Mesenteric fat pad (tissue), 1 donor: ENCODE measurements at places on chromosomes 3 and 15. TPM values are rescaled to one million over a fixed set of nuclear protein-coding genes. Genes with fewer than 3 reads are reported as not detected.
A peak's percentile ranks its signal among the peaks of the same experiment; 100 is the strongest.

GRCh38 chr3:18735005-18735404, 309.9 kb upstream of the SATB1 start:
- no peak for DNase-seq

DNA sequence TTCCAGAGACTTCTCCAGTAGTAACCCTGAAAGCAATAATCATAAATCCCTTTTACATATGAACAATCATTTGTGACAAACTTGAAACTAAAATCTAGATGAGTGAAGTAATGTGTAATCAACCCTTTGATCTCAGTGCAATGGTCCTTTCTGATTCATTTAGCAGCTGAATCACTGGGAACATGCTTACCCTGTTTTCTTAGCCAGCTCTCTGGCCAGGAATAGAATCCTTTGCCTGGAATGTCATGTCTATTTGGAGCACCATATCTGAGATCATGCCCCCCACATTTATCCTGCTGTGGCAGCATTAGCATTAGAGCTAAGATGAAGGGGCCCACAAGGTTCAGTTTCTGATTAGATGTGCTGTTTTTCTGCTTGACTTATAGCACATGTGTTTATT, 309.8 kb downstream of the OXSM start:
- DNase-seq, result no peak

- DNase-seq, result no peak
Measured at GRCh38 chr15:90001683-90002427, 731 bp downstream of the ZNF710 start.

DNA sequence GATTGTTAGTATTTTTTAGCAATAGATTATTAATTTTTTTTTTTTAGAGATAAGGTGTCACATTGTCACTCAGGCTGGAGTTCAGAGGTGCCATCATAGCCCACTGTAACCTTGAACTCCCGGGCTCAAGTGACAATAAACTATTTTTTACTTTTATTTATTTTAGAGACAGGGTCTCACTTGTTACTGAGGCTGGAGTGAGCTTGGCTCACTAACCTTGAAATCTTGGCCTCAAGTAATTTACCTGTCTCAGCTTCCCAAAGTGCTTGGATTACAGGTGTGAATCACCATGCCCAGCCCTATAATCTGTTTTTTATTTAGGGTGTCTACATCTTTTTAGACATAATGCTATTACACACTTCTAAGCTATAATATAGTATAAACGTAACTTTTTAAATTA, 7.9 kb upstream of the ARPP19 start:
- no peak for DNase-seq

MCTP2 gene
- 11.0 TPM for total RNA-seq

GRCh38 chr15:78625606-78626280, 4.9 kb upstream of the CHRNA3 start:
- DNase-seq, result peak; percentile 68

GRCh38 chr3:154979331-154979730, 100.8 kb upstream of the MME start:
- no peak for DNase-seq

- DNase-seq, result no peak
Measured at GRCh38 chr3:44326019-44326418, 12.5 kb upstream of the TCAIM start.

PROK2 gene
- 9.8 TPM for total RNA-seq

DNA sequence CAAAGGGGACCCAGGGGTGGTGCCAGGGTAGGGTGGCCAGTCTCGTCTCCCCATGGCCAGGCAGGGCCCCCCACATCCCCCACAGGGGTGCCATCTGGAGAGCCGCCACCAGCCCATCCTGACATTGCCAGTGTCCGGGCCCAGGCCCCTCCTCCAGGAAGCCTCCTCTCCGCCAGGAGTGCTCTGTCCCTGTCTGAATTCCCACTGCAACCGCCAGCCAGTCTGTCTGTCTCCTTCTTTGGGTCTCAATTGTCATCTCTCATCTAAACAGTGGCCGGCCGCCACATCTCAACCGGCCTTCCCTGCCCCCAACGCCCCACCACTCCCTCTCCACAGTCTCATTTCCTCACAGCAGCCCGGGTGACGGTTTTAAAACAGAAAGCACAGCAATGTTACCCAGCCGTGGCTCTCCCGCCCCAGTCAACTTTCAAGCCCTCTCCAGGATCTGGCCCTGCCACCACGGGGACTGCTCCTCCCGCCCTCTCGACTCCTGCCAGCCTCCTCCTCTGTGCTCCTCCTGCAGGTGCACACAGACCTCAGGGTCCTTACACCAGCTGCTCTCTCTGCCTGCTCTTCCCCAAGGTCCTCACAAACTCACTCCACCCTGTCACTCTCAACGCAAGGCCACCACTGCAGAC, 57.0 kb downstream of the IQSEC1 start:
- no peak for DNase-seq

GRCh38 chr3:165797551-165797950, 39.7 kb downstream of the BCHE start:
- DNase-seq, result no peak

DNA sequence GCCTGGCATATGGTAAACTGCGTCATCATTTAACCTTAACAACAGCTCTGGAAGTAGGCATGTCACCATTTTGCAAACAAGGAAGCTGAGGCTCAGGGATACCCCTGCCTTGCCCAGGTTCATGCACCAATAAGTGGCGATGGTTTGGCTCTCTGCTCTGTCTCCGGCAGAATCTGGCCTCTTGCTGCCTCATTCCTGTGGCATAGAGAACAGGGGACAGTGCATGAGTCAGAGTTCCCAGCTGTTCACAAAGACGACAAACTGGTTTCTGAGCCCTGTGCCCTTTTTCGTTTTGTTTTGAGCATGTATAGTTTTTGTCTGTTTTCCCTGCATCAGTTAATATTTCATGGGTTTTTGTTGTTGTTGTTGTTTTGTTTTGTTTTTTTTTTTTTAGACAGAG, 236.8 kb downstream of the OPA1 start:
- DNase-seq, result no peak

GRCh38 chr3:147574621-147575020, 165.5 kb downstream of the ZIC1 start:
- DNase-seq, result no peak

DNA sequence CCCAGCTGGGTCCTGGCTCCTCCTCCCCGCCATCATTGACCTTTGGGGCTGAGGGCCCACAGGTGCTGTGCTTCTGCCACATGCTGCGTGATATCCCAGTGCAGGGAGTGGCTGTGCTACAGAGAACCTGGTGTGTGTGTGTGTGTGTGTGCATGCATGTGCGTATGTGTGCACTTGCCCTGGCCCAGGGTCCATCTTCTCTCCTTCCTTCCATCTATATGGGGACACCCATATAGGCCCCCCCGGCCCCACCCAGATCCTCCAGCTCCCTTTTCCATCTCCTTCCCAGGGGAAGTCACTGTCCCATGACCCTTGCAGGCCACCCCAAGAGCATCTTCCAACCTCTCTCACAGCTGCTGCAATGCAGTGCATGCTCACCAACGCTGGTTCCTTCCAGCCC, 12.6 kb downstream of the RASGRF1 start:
- DNase-seq, result no peak

DNA sequence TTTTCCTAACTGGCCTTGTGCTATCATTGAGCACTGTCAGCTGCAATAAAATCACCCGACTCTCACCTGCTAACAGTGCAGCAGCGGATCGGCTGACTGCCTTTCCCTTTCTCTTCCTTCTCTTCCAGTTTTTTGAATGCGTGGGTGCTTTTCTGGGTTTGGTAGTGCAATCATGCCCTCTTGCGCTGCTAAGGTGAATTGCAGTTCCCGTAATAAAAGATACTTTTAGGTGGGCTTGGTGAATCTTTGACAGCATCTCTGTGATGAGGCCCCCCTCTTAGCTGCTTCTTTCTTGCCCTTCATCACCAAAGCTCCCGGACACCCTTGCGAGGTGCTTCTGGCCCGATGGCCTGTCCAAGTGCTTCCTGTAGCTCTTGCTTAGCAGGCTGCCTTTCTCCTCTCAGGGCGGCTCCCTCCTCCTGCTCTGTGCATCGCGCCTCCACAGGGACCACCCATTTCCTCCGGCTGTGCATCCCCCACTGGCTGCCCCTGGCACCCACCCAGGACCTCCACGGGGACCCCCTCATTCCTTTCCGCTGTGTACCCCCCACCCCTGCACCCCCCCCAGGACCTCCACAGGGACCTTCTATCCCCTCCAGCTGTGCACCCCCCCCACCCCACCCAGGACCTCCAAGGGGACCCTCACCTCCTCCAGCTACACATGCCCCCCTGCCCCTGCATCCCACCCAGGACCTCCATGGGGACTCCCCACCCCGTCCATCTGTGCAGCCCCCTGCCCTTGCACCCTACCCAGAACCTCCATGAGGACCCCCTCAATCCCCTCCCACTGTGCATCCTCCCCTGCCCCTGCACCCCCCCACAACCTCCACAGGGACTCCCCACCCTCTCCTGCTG, 50.8 kb upstream of the RPL32 start:
- DNase-seq, result no peak

GCNT3 gene
- 0.55 TPM for total RNA-seq

ZNF662 gene
- total RNA-seq, result 5.7 TPM

CP gene
- total RNA-seq, result 17.5 TPM

- DNase-seq, result no peak
Measured at GRCh38 chr15:65595960-65596359, 15.0 kb downstream of the INTS14 start.

TRIM42 gene
- total RNA-seq, result not detected

MESP2 gene
- total RNA-seq, result 0.96 TPM

DUOX2 gene
- total RNA-seq, result 0.80 TPM

DNA sequence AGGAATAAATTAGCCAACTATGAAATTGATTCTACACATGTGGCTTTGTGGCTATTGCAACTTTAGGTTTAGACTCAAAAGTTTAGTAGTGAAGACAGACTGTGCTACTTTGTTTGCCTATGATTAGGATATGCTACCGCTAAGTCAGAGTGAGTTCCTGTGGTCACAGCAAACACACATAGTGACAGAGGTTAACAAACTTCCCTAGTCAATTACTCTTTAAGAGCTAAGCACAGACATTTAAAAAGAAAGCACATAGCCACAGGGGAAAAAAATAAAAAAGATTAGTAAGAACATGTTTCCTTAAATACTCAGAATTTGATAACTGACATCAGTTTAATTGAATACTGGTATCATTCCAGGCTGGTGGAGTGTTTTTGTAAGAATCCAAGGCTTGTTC, 207.1 kb downstream of the GBE1 start:
- DNase-seq, result no peak

GRCh38 chr15:66673410-66674322, 28.4 kb upstream of the SMAD6 start:
- DNase-seq, result no peak

TRAK1 gene
- total RNA-seq, result 38.3 TPM

ITGA11 gene
- total RNA-seq, result 4.5 TPM

- DNase-seq, result peak; percentile 96
Measured at GRCh38 chr3:38138349-38139190, at the start of gene MYD88. TSS of gene MYD88 (plus strand) at chr3:38138661. CDS start at chr3:38138701, 40 bp downstream.

SLC38A3 gene
- total RNA-seq, result 0.39 TPM

DNA sequence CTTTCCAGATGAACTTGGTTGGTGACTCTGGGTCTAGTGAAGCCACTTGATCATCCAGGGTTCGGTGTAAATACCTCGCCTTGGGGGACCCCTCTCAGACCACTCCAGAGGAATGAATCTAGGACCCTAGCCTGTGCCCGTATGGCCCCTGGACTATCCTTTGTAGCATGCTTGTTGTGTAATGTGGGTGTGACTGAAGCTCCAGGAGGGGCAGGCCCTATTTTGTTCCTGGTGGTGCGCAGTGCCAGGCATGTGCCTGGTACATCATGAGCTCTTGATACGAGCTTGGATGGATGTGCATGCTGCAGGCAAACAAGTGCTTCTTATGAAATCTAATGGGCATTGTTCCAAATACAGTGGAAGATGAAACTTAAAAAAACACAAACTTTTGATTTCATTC, 82.8 kb downstream of the EBLN2 start:
- DNase-seq, result no peak

HMCES gene
- total RNA-seq, result 38.5 TPM

SECISBP2L gene
- 61.0 TPM for total RNA-seq

DNA sequence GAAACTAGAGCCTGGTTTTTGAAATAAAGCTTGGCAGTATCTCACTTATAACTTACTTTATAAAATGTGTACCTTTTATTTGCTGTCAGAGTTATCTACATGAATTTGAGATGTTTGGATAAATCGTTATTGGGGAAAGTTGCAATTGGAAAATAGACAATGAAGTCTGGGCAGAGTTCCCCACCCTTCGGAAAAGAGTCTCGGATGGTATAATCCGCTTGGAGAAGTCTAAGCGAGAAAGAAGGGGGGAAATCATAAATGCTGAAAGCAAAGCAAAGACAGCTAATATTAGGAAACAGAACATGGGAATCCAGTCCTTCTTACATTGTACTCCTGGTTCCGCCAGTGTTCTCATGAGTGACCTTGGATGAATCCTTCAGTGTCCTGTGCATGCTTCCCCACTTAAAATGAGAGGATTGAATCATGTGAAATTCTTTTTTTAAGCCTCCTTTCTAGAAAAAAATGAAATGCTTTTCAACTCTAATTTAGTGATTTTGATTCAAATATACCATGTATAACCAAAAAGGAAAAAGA, 162.4 kb downstream of the ATG7 start:
- no peak for DNase-seq

DNAH1 gene
- total RNA-seq, result 9.9 TPM

PRKCD gene
- total RNA-seq, result 80.4 TPM

GRCh38 chr15:61634837-61635236, 405.7 kb upstream of the RORA start:
- no peak for DNase-seq

DNA sequence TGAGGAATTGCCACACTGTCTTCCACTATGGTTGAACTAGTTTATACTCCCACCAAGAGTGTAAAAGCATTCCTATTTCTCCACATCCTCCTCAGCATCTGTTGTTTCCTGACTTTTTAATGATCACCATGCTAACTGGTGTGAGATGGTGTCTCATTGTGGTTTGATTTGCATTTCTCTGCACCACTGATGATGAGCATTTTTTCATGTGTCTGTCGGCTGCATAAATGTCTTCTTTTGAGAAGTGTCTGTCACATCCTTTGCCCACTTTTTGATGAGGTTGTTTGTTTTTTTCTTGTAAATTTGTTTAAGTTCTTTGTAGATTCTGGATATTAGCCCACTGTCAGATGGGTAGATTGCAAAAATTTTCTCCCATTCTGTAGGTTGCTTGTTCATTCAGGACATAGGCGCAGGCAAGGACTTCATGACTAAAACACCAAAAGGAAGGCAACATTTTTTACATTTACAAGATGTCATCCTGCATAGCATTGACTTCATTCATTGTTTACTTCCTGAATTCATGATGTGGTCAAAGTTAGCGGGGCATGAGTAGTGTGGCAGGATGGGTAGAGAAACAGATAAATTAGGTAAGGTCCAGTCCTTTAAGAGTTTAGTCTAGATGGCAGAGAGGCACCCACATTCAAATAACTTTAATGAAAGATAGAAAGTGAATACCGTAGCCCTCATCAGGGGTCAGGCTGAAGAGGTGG, 45.1 kb upstream of the LPP start:
- DNase-seq, result no peak

GRCh38 chr3:82676356-82677026, 915.0 kb upstream of the GBE1 start:
- no peak for DNase-seq

- no peak for DNase-seq
Measured at GRCh38 chr15:51099185-51099584, 4.5 kb upstream of the TNFAIP8L3 start.
